ENCODE measurements at places on chromosomes 6 and 20. TPM values are rescaled to one million over a fixed set of nuclear protein-coding genes. Genes with fewer than 3 reads are reported as not detected.

The TCP11 gene
- not detected for total RNA-seq

The GLP1R gene
- total RNA-seq, result not detected

The WFDC5 gene
- not detected for total RNA-seq

The LST1 gene
- total RNA-seq, result 23.8 TPM

The ARFGEF2 gene
- 30.1 TPM for total RNA-seq

All from mesenteric fat pad (tissue), 1 donor.